CD4-positive, alpha-beta T cell treated with Interleukin-17A for 4 hours (primary cell): ENCODE measurements at places on chromosomes 2 and 18.
A peak's percentile ranks its signal among the peaks of the same experiment; 100 is the strongest.

DNA sequence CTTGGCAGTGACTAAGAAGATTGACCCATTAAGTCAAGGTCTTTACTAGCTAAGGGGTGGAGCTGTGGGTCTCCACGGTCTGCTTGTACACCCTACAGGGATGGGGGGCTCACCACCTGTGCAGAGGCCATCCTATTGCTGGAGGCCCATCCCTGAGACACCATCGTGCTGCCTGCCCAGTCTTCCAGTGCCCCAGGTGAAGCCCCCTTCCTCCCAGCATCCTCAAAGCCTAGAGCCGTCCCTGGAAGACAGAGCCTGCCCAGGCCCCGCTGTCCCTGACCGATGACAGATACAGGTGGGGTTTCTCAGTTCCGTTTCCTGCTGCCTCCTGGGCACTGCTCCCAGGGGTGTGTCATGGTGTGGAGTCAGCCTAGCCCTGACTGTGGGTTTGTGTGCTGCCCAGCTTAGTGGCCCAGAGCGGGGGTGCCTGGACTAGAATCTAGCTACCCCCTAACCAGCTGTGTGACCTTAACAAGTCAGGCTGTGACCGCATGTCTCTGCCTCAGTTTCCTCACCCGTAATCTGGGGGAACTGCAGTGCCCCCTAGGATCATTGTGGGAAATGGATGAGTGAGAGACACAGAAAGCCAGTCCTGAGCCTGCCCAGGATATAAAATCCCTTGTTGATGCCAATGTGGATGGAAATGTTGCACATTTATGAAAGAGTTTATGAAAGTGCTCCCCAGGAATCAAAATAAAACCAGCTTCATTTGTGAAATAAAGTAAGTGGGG, 2.0 kb downstream of the OTOS start:
- DNase-seq, result no peak

DNA sequence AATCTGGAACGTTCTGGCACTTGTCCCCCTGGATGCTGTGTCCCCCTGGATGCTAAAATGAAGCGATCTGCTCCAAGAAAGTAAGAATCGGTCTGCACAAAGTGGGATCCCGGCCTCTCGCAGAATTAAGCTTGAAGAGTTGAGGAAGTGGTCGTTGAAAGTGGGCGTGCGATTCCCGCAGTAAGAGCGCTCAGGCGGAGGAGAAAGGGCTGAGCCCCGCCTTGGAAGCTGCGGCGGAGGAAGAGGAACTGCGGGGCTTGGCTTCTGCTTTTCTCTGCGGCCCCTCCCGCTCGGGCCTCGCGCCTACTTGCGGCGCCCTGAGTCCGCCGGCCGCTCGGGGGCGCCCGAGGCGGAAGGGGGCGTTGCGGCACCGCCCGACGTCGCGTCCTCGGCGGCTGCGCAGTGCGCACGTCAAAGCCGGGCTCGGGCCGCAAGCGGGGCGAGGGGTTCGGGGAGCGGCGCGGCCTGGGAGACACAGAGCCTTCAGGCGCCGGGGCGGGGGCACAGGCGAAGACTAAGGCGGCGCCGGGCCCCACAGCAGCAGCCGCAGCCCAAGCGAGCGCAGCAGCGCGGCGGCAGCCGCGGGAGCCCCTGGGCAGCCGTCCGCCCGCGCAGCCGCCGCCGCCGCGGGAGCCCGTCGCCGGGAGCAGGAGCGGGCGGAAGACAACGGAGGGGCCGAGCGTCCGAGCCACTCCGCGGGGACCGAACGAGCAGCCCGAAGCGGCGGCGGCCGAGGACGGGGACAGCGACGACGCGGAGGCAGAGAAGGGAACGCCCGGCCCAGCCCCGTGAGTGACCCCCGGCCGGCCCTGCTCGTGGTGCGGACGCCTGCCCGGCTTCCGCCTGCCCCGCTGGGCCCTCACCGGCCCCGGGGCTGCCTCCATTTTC, at the start of gene CAB39:
Gene CAB39 (plus strand): TSS at position 400 of the 888 bp plus-strand sequence. CDS start 47,160 bp downstream, outside the sequence.
- DNase-seq, result peak; percentile 91

DNA sequence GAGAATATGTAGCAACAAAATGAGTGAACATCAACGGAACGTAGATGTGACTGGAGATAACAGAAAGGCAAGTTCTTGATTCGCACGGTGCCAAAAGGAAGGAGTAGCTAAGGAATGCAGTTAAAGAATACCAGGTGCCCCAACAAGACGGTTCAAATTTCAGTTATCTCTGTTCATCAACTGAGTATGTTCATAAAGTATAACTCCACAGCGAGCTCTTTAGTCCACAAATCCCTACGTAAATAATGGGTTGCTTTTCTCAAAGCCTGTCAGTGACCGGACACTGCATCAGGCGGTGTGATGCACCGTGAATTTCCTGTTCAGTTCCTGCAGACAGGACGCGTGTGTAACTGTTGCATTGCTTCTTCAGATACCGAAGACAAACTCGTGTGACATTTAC, 91.8 kb downstream of the NOL10 start:
- DNase-seq, result no peak

- no peak for DNase-seq
Observed at GRCh38 chr2:58146707-58147106, 94.4 kb downstream of the FANCL start.

DNA sequence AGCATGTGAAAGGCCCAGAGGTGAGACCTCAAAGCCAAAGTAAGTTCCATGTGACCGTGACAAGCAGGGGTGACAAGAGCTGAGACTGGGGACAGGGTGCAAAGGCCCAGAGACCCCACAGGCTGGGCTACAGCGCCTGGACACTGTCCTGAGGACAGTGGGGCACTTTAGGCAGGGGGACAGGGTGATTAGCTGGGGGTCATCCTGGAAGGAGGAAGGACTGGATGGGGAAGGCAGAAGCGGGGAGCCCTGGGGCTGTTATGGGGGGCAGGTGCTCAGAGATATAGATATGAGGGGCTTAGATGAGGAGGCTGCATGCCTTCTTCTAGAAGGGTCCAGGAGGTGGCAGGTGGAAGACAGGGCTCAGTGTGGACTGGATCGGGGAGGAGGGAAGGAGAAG, 31.5 kb downstream of the KIF1A start:
- DNase-seq, result no peak

DNA sequence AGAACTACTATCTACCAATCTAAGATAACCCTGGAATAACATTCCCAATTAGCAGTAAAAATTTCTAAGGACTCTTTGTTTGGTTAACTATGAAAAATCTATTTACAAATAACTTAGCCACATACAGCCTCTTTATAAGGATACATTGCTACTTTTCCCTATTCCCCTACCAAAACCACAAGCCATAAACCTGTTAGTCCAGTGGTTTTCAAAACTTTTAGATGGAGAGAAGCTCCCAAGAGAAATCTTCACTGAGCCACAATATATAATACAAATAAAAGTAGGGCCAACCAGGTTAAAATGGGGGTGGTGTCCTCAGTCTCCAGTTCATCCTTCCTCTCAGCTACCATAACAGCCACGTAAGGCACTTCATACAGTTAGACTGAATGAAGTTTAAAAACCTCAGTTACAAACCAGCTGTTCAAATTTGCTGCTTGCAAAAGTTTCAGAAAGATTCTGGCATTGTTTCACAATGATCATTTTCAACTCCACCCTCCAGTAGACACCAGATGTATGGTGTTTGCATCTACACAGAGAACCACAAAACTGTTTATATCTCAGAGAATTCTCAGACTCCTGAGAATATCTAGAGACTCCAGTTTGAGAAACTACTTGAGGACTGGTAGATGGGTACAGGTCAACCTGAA, 26.0 kb downstream of the SOS1 start:
- DNase-seq, result no peak

GRCh38 chr2:10278029-10278762, 24.5 kb upstream of the HPCAL1 start:
- peak; percentile 24 for DNase-seq

- DNase-seq, result no peak
Observed at GRCh38 chr2:46610021-46610420, 130.7 kb downstream of the TMEM247 start.

GRCh38 chr2:124147552-124147951, 122.5 kb downstream of the CNTNAP5 start:
- DNase-seq, result no peak

DNA sequence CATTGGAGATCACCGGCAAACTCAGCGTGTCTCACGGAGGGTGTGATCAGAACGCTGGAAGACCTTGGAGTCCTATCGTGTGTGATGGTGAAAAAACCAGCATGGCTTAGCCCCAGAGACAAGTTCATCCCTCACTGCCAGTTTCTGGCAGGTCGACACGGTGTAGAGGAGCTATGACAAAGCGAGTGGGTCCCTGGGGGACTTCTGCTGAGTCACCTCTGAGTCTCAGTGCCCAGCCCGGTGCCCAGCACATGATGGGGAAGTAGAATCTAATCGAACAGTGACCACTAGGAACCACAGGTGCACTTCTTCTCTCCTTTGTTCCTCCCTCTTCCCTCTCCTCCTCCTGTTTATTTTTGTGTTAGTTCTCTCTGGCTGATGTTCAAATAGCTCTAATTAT, 45.9 kb upstream of the KCNF1 start:
- no peak for DNase-seq

GRCh38 chr2:72367530-72368225, 220.0 kb upstream of the CYP26B1 start:
- no peak for DNase-seq

DNA sequence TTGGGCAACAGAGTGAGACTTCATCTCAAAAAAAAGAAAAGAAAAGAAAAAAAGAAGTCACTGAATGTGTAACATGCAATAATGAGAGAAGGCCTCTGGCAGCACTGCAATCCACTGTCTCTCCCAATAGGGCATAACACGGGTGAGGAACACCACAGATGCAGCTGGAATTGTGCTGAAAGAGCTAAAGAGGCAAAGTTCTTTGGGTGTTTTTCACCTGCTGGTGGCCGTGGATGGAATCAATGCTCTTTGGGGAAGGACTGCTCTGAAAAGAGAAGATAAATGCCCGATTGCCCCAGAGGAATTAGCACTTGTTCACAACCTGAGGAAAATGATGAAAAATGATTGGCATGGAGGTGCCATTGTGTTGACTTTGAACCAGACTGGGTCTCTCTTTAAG, 31.0 kb upstream of the CYBRD1 start:
- no peak for DNase-seq

- DNase-seq, result no peak
Observed at GRCh38 chr2:160405077-160405867, 88.3 kb downstream of the RBMS1 start.

- DNase-seq, result no peak
Observed at GRCh38 chr2:40118622-40119021, 333.3 kb downstream of the SLC8A1 start.

DNA sequence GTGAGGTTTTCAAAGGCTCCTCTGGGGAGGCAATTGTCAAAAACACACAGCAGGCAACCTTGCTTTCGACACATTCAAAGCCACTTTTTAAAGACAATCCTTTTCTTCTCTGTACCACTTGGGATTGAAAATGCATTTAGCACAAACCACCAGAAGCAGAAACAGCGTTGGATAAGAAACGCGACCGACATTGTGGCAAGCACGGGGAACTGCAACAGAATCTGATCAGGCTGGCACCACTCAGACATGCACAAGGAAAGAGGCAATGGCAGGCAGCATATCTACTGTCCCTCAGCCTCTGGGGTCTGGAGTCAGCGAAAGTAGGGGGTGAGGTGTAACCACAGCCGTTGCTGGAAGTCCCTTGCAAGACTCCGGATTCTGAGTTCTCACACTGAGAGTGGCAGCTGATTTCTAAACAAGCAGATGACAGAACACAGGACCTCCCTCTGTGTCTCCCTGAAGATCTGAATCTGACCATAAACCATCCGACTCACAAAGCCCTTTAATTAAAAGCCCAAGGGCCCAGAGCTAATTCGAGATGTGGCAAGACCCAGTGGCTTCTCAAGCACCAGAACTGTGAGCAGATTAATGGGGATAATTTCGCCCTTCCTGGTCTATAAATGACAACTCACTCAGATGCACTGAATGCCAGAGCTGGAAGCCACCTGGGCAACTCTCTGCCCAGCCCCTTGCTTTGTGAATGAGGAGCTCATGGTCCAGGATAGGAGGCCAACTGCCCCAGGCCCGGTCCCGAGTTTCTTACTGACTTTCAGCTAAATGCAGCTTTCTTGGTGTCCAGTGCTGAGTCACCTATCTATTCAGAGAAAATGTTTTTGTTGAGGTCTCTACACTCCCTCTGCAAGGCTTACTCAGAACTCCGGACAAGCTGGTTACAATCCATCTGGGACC, 29.6 kb downstream of the CYRIA start:
- DNase-seq, result no peak

- DNase-seq, result no peak
Observed at GRCh38 chr2:26528836-26529235, 50.9 kb upstream of the OTOF start.

DNA sequence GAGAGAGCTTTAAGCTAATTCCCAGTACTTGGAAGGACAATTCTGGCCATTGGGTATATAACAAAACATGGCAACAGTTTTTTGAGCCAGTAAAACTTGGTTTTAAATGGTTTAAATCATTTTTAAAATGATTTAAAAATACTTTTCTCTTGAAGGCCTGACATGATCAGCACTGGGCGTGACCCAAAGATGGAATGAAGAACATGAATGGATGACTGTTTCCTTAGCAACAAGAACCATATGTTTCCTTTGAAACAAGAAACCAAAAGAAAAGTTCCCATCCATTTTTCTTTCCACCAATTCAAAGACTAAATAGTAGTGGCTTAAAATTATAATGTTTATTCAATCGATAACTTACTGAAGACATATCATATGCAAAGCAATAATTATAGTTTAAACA, 348.3 kb upstream of the FIGN start:
- DNase-seq, result no peak

- DNase-seq, result no peak
Observed at GRCh38 chr2:179298666-179299065, 34.0 kb upstream of the SESTD1 start.

DNA sequence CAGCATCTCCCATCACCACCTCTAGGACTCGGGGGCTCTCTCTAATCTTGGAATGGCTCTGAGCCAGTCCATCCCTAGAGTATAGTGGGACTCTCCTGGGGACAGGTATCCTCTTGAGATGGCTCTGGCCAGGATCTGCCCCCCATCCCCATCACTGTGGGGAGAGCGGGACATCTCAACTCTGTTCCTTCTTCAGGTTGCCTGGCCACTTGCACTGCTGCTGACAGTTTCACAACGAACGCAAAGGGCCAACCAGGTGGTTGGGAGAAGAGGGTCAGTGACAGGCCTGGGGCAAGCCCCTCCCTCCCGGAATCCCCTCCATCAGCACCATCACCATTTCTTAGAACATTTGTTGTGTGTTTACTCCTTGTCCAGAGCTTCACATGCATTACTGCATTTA, 62.6 kb downstream of the CIB4 start:
- DNase-seq, result no peak

- DNase-seq, result peak; percentile 71
Observed at GRCh38 chr2:174682578-174683391, 81.5 kb downstream of the CHRNA1 start.

DNA sequence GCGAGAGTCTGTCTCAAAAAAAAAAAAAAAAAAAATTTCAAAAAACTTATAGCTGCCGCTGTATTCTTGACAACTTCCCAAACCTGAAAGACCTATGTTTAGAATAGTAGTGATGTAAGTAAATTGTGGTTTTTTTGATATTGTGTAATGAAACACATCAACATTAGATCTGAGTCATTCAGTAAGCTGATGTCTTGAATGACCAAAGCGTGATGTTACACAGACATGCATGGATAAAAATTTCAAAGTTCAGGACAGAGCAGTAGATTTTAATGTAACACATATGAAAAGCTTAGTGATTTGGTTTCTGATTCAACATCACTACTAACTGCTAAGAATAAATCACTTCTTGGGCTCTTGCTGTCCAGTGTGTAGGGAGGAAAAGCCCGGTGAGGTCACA, 69.3 kb upstream of the MEX3C start:
- DNase-seq, result no peak
